ENCODE measurements at places on chromosomes 1 and 21.
A peak's percentile ranks its signal among the peaks of the same experiment; 100 is the strongest.

- no peak for DNase-seq
Observed at GRCh38 chr1:202203238-202204039, 9.8 kb downstream of the LGR6 start.

- DNase-seq: no peak
Observed at GRCh38 chr1:18890706-18891425, 11.5 kb downstream of the ALDH4A1 start.

- DNase-seq: no peak
Observed at GRCh38 chr21:20996421-20997310, 1.5 kb upstream of the NCAM2 start.

GRCh38 chr1:2205191-2205952 is 10.8 kb upstream of the FAAP20 start:
- peak; percentile 42 for DNase-seq

- DNase-seq: peak; percentile 38
Observed at GRCh38 chr21:26686278-26686677, 113.2 kb upstream of the CYYR1 start.

DNA sequence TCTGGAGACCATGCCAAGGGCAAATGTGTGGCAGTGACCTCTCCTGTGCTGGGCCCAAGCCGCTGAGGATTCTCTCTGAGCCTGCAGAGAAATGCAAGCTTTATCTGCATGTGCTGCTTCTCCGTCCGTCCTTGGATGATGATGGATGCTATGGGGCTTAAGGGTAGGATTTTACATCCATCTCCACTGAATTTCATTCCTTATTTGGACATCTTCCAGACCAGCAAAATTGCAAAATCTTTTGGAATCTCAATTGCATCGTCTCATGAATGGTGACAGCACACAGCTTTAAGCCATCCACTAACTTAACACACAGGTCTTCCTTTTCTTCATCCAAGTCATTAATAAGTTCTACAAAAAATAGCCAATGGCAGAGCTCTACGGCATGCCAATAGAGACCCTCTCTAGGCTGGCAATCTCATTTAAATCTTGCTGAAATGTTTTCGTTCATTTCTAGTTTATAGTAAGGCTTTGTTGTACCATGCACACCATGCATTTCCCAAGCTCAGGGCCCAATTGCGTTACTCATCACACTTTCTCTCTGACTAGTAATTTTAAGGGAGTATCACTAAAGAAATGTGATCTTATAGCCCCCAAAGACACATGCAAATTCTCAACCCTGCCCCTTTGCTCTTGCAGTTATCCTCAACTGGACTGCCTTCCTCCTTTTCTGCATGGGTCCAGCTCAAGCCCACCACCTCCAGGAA is 11.1 kb downstream of the BATF3 start:
- DNase-seq: no peak

DNA sequence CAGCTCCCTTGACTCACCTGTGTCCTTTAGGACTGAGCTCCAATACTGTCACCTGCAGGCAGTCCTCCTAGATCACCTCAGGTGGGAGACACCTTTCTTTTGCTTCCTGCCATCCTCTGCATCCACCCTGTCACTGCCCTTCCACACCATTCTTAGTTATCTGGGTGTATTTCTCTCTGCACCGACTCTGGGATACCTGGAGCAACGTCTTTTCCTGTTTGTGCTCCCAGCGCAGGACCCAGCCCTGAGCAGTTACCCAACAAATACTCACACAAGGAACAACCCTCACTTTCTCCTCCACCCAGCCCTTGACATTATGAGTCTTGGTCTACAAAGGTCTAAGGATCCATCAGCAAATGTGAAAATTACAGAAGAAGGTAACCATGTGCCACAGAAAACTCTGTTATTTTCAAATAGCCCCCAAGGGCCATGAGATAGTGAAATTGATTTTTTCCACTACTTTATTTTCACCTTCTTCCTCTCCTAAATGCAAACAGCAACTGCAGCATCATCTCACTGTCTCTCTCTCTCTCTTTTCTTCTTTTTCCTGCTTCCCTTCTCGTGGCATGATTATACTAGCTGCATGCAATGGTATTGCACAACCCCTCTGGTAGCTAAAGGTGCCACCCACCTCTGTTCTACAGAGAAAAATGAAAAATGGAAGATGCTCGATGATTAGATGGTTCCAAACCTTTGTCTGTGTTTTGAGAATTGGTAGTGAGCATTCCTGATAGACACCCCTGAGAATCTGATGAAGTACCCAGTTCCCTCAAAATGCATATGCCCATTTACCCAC is 89.0 kb downstream of the MIS18A start:
- no peak for DNase-seq

- no peak for DNase-seq
Observed at GRCh38 chr1:247387565-247387964, 28.4 kb upstream of the NLRP3 start.

DNA sequence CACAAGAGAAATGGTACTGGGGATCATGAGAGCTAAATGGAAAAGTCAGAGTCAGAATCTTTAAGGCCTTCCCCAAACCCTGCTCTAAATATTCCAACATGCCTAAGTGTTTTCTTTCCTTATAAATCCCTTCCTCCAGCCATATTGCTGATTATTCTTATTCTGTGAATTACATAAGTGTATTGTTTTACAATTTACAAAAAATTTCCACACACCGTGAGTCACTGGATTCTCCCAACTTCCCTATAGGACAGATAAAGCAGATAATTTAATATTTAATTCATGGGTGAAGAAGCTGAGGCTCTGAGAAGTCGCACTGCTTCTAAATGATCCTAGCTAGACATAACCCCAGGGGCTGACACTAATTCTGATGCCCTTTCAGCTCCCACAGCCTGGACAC is 243.3 kb upstream of the JUN start:
- no peak for DNase-seq

GRCh38 chr1:33306653-33307493 is 14.0 kb downstream of the A3GALT2 start:
- no peak for DNase-seq

DNA sequence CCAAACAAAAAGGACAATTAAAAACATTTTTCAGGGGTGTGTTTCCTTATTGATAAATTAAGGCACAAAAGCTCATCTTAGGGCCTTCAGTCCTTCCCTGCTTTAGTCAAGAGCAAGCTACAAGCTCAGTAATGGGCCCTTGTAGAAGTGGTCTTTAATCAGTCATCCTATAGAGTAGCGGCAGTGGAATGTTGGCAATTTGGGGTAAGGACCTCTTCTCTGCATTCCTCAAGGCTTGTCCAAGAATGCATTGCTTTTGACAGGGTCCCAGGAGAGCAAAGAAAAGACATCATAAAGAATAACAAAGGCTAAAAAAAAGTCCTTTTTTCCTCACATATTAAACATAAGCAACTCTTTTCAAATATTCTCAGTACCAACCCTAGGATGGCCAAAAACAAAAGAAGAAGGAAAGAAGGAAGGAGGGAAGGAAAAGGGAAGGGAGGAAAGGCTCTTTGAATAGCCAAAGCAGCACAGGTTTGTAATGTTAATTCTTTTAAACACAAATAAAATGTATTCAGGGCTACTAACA is 27.3 kb upstream of the CAMK1G start:
- DNase-seq: no peak

DNA sequence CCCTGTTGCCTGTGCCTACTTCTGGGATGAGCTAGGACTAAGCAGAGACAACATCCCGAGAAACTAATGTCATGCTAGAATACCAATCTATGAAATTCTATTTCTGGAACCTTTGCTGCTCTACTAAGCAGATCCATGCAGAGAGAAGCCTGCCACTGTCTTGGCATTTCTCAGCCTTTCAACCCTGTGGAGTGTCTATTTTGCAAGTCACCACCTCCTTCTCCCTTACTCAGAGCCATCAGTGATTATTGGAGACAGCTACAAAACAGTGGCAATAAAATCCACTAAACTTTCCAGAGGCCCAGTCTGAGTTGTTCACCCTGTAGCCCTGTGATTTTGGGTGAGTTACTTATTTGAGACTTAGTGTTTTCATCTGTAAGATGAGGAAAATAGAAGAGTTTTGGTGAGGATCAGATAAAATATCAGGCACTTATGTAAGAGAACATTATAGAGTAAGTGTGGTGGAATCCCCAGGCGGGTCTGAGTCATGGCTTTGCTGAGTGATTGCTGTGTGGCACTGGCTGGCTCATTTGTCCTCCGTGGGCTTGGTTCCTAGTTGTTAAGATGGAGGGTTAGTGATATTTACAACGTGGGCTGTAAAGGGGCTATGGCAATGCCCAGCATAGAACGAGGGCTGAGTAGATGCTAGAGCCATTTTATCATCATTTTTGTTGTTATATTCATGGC is 61.1 kb downstream of the FMN2 start:
- no peak for DNase-seq

- no peak for DNase-seq
Observed at GRCh38 chr1:248710305-248710900, 7.8 kb upstream of the OR14I1 start.

GRCh38 chr1:1085171-1085841 is 11.2 kb upstream of the RNF223 start:
- no peak for DNase-seq

DNA sequence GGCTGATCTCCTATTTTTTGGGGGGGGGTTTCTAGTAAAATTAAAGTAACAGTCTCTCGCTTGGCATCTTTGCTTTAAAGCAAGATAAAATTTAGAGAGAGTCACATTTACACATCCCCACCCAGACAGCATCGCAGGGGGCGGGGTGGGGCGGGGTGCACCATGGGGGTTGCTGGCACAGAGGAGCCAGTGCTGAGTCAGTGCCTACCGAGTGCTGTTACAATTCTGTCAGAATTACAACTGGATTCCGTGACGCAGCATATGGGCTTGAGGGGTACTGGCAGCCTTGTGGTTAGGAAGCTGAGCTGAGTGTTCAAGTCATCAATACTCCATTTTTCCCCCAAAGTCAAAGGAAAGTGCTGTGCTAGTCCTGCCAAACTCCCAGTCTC is 175.9 kb downstream of the PRDM16 start:
- DNase-seq: no peak

DNA sequence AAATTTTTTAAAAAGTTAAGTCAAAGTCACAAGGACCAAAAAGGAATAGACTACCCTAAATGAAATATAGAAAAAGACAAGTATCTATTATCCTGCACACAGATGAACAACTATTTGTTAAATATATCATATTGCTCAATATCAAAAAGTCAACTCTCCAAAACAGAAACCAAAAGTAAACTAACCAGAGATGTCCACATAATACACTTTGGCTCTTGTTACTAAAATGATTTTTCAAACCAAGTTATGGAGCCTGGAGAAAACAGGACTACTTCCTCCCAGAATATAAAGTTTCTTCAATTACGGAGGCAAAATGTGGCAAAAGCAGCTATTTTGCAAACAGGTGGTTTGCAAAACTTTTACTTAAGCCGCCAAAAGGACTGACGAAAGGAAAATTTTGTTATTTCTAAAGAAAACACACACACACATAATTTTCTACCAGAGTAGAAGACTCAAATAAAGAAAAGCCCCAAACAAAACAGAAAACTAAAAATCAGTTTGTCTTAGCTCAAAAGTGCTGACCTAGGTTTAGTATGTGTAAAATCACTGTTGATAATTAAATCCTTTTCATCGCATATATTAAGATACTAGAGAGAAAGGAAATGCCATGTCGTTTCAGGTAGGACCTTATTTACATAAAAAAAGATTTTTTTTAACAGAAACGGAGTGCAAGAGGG is 1.1 kb downstream of the DPYD start:
- no peak for DNase-seq

DNA sequence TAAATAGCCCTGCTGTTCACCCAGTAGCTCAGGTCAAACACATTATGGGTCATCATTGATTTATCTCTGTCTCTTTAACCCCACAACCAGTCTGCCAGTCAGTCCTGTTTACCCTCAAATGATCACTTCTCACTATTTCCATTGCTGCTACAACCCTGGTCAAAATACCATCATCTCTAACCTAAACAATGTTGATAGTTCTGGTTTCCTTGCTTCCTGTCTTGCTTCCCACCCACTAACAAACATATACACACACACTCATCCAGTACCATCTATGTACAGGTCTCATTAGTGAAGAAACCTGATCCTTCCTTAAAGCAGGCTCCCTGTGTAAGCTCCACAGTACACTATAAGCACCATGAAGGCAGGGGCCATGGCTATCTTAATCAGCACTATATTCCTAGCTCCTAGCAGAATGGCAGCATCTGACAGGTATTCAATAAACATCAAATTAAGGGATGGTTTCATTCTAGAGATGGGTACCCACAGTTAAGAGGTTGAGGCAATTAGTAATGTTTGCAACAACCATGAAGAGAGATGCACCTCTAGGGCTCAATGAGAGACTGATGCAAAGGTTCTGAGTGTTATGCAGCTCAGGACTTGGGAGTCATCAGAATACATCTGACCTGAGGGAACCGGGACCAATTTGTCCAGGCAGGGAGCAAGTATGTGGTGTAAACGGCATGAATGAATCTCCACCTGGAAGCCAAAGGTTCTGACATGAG is 10.0 kb upstream of the TGFBR3 start:
- no peak for DNase-seq

DNA sequence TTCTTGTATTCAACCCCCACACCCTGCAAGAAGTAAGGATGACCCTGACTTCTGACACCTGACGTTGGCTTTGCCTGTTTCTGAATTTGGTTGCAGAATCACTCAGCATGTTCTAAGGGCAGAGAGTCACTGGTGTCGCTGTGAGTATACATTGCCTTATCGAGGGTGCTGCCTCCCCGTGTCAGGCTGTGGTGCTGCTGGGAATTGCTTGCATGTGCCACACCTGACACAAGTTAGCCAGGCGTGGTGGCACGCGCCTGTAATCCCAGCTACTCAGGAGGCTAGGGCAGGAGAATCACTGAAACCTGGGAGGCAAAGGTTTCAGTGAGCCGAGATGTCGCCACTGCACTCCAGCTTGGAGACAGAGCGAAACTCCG is 45.9 kb downstream of the WDR4 start:
- DNase-seq: no peak

All from HS-27A (cell line).